ENCODE measurements at places on chromosomes 2 and 18.

DNA sequence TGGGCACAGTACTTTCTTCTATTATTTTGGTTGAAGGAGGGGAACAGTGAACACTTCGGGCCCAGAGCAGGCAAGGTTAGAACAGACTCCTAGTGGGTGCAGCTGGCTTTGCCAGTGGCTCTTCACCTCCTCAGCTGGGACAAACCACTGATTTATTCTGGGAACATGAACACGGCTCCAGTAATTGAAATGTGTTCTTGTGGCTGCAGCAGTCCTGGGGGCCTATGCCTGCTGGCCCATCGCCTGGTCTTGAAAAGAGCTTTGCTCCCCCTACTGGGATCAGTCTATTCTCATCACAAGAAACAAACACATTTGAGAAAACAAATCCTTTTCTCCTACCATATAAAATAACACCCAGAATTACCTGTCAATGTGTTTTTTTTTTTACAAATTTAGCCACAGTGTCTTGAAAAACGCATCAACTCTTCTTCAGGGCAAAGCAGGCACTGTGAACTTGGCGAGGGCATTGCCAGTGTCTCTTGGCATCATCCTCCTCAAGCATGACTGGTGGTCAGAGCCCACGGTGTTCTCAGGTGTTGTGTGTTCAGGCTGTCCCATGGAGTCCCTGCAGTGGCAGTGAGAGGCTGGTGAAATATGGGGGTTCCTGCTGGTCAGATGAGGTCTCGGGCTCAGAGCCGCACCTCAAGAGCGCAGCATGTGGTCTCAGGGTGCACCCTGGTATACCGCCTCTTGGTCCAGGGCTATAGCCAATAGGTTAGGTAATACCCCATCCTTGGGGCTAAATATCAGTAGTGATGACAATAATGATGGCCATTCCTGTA, 51.3 kb downstream of the RNF144A start:
- no peak for DNase-seq

DNA sequence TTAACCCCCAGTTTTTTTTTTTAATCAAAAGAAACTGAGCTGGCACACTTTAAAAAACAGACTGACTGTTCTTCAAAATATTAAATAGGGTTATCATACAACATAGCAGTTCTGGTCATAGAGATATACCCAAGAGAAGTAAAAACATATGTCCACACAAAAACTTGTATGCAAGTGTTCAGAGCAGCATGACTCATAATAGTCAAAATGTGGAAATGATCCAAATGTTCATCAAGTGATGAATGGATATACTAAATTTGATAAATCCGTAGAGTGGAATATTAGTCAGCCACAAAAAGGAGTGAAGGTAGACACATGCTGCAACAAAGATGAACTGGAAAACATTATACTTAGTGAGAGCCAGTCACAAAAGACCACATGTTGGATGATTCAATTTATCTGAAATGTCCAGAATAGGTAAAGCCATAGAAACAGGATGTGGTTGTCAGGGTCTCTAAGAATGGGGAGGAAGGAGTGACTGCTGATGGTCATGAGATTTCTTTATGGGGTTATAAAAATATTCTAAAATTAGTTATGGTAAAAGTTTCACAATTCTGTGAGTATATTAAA, 5.1 kb downstream of the SMIM21 start:
- no peak for DNase-seq

- no peak for DNase-seq
Measured at GRCh38 chr2:143355870-143356269, 226.7 kb downstream of the ARHGAP15 start.

GRCh38 chr2:96259497-96259921, 6.3 kb downstream of the TMEM127 start:
- DNase-seq, result no peak

- DNase-seq, result no peak
Measured at GRCh38 chr2:12271589-12271984, 445.1 kb upstream of the TRIB2 start.

DNA sequence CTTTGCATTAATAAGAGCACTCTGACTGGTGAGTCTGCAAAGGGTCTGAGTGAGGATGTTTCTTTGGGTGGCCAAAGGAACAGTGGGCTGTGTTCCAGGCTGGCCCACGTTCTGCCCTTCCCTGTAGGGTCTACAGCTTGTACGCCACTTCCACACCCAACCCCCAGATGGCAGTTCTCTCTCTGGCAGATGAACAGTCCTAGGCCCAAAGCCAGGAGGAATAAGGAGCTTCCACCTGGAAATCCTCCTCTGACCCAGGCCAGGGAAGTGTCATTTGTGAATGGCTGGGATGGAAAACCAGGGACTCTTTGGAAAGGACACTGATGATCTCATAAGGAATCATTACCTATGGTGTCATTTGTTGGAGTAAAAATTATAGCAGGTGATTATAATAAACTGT, 6.6 kb downstream of the OTOF start:
- DNase-seq, result no peak

DNA sequence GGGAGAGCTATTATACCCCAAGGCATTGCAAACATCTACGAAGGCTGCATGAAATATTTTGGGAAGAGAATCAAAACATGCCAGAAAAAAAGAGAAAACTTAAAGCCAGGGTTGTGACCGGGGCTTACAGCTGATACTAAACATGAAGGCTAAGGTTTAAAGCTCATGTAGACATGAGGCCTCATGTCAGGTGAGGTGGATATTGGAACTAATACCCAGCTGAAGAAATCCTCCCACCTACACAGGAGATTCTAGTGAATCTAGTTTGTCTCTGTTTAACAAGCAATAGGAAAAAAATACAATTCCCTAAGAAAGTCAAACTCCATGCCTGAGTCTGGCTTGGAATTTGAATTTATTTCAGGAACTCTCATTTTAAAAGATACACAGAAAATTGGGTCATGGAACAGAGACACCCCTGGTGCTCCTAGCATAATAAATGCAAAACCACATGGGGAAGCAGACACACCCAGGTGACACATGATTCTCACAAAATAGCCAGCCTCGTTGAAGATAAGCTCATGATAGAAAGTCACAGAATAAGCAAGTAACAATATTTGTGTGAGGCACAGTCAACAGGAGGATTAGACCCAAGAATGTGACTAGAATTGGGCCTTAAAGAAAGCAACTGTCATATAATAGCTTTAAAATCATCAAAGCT, 42.2 kb downstream of the UPP2 start:
- DNase-seq, result no peak
